ENCODE measurements at places on chromosomes 2 and 18. TPM values are rescaled to one million over a fixed set of nuclear protein-coding genes. Genes with fewer than 3 reads are reported as not detected.
A peak's percentile ranks its signal among the peaks of the same experiment; 100 is the strongest.

DNA sequence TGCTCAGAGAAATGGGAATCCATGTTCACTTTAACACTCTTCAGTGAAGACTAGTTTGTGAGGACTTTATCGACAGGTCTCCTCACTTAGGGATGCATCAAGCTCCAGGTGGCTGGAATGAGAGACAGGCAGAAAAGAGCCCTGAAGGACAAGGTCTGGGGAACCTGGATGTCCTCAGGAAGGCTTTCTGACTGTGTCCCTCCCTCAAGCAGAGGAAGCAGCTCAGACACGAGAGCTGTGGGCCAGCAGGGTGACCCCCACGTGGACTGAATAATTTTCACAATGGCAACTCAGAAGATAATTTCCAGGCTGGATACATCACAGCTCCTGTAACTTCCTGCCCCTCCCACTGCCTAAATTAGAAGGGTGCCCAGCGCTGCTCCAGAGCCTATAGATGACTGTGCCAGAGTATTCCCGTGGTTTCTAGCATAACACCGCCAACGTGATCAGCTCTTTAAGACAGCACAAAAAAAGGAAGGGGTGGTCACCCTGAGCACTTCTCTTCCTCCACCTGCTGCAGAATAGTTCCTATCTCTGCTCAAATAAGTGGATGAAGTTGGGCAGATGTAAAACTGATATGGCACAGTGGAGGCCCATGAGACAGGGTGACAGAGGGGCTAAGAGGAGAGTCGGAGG, 25.7 kb upstream of the NCK2 start:
- H3K27me3 ChIP-seq: no peaks in the 10 kb centered on the region
- H3K36me3 ChIP-seq: no peaks in the 10 kb centered on the region
- H3K4me3 ChIP-seq: no peak overlapping the region
- no peak overlapping the region for H3K27ac ChIP-seq

DNA sequence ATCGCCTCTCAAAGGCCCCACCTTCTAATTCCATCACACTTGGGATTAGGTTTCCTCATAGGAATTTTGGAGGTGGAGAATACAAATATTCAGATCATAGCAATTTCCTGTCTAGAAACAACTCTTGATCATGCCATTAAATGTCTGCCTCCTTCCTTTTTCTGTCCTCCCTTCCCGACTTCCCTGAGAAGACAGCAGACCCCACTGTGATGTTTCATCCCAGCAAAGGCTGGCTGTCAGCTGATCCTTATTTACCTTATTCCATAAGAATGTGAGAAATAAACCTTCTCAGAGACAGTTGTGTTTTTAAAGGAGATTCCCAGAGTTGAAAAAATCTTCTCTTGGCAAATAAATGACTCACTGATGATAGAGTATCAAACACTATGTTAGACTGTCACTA, 133.9 kb downstream of the TDRD15 start:
- H3K27me3 ChIP-seq: no peaks in the 10 kb centered on the region
- H3K4me3 ChIP-seq: no peak overlapping the region
- H3K27ac ChIP-seq: no peak overlapping the region
- H3K4me1 ChIP-seq: peaks cover 15% of the 10 kb centered on the region

DNA sequence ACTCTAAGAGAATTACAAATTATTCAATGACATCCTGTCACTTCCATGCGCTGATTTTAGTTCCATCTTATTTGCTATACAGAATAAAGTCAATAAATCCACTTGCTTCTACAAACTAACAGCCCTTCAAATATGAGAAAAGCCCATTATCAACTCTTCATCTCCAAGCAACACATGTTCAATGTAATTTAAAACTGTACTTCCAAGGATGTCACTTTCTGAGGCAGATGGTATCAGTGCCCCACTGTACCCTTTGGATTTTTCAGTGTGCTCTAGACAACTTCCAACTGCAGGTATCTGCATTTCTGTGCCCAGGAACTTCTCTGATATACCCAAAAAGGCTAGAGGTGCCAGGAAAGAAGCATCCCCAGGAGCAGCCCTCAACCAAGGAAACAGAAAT, 87.6 kb downstream of the SMAD2 start:
- H3K27me3 ChIP-seq: no peaks in the 10 kb centered on the region
- peaks cover 9% of the 10 kb centered on the region for H3K4me1 ChIP-seq
- H3K36me3 ChIP-seq: peaks cover 97% of the 10 kb centered on the region
- no peak for DNase-seq

GRCh38 chr18:60358516-60358915, 14.1 kb downstream of the MC4R start:
- H3K27me3 ChIP-seq: no peaks in the 10 kb centered on the region
- no peak overlapping the region for H3K27ac ChIP-seq
- DNase-seq: no peak
- no peaks in the 10 kb centered on the region for H3K36me3 ChIP-seq
- H3K4me3 ChIP-seq: no peak overlapping the region
- no peaks in the 10 kb centered on the region for H3K4me1 ChIP-seq

Gene MOB4
- polyA plus RNA-seq: 17.2 TPM

- no peak overlapping the region for H3K27ac ChIP-seq
- peaks cover 13% of the 10 kb centered on the region for H3K36me3 ChIP-seq
- peak; percentile 25 for DNase-seq
These were observed 687 bp downstream of the CTDP1 start for GRCh38 chr18:79680100-79680879.

DNA sequence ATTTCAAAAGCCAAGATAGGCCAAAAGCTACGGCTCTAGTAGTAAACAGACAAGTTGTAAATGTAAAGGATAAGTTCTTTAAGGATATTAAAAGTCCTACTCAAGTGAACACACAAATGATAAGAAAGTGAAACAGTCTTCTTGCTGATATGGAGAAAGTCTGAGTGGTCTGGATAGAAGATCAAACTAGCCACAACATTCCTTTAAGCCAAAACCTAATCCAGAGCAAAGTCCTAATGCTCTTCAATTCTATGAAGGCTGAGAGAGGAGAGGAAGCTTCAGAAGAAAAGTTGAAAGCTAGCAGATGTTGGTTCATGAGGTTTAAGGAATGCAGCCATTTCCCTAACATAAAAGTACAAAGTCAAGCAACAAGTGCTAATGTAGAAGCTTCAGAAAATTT, 111.7 kb upstream of the ZEB2 start:
- no peaks in the 10 kb centered on the region for H3K27me3 ChIP-seq
- H3K4me1 ChIP-seq: no peaks in the 10 kb centered on the region
- H3K27ac ChIP-seq: no peak overlapping the region
- no peaks in the 10 kb centered on the region for H3K36me3 ChIP-seq
- no peak for DNase-seq

DNA sequence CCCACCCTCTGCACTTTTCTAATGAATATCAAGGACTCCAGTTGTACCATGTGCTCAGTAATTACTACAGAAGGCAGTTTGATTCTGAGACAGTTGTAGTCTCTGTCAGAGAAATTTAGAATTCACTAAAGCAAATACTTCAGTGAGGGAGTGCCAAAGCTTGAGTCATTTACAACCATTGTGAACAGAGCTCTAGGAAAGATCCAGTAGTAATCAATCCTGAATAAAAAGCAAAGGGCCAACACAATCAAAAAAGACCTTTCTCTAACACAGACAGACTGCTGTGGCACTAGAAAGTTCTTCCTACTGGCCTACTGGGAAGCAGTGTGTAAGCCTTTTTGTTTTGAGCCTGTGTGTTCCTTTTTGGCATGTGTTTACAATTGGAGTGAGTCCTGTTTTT, 135.6 kb upstream of the UNC80 start:
- no peak overlapping the region for H3K27ac ChIP-seq
- no peaks in the 10 kb centered on the region for H3K27me3 ChIP-seq
- no peak overlapping the region for H3K4me3 ChIP-seq
- no peaks in the 10 kb centered on the region for H3K4me1 ChIP-seq

Gene KCNF1
- not detected for polyA plus RNA-seq

DNA sequence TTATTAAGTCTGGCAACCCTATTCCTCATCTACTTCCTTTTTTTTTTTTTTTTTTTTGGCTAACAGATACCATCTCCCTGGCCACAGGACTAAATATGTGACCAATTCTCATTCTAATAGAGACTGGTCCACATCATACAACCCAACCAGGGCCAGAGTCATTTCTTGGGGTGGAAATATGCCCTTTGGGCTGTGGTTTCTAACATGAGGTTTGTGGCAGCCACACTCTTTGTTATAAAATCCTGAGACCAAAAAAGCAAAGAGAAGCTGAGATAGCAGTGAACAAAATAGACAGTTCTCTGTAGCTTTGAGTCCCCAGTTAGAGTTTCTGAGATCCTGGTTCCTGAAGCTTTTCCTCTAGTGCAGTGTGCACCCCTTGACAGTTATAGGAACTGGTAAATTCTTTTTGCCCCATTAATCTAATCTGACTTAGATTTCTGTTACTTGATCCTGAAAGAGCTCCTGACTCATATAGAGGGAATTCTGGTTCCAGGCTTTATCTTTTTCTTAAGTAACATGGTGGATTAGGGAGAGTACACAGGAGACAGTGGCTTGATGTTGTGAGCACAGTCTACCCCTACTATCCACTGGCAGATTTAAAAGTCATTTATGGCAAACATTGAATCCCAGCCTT, 86.8 kb downstream of the MAIP1 start:
- no peak overlapping the region for H3K27ac ChIP-seq
- no peaks in the 10 kb centered on the region for H3K36me3 ChIP-seq
- no peaks in the 10 kb centered on the region for H3K27me3 ChIP-seq

Gene SRD5A2
- under 0.01 TPM for polyA plus RNA-seq

- H3K4me1 ChIP-seq: peaks cover 3% of the 10 kb centered on the region
- no peak for DNase-seq
- no peaks in the 10 kb centered on the region for H3K27me3 ChIP-seq
- no peak overlapping the region for H3K27ac ChIP-seq
These were observed 67.2 kb upstream of the ACYP2 start for GRCh38 chr2:54048117-54048785.
